DMS53 (cell line): ENCODE measurements at places on chromosomes 4 and X.

DNA sequence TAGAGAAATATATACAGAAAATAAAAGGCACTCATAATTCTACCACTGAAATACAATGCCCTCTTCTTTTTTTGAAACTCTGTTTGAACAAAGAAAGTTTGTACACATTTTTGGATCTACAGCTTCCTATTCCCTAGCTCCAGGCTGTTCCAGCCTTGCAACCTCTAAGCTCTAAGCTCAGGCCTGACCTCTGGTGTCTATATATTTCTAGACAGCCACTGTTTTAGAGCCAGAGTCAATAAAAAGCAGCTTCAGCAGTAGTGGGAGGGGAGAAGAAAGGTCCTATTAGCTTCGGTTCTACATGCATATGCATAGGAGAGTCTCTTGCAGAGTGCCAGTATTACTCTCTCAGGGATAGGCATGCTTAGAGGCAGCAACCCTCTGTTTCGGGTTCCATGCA, 39.7 kb downstream of the CLDN2 start:
- DNase-seq = peak; percentile 36

- no peak for DNase-seq
Observed at GRCh38 chr4:185016101-185016940, 2.0 kb upstream of the HELT start.

DNA sequence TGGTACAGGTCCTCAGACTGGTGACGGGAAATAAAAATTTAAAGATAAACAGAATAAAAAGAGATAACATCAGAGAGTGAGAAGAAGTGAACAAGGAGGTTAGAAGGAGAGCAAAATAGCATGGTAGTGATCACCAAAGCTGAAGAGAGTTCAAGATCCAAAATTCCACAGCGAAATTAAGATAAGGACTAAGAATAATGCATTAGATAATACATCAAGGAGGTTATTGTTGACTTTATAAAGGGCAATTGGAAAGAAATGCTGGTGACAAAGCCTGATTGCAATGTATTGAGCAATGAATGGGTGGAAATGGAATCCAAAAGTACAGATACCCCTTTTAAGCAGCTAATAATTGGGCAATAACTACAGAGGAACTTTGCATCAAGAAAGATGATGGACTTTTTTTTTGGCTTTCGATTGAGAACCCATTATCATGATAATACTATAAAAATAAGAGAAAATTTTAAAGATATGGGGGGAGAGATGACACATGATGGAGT, 101.6 kb upstream of the MAP9 start:
- no peak for DNase-seq

GRCh38 chrX:23890933-23891332, 16.8 kb downstream of the APOO start:
- DNase-seq = peak; percentile 31

DNA sequence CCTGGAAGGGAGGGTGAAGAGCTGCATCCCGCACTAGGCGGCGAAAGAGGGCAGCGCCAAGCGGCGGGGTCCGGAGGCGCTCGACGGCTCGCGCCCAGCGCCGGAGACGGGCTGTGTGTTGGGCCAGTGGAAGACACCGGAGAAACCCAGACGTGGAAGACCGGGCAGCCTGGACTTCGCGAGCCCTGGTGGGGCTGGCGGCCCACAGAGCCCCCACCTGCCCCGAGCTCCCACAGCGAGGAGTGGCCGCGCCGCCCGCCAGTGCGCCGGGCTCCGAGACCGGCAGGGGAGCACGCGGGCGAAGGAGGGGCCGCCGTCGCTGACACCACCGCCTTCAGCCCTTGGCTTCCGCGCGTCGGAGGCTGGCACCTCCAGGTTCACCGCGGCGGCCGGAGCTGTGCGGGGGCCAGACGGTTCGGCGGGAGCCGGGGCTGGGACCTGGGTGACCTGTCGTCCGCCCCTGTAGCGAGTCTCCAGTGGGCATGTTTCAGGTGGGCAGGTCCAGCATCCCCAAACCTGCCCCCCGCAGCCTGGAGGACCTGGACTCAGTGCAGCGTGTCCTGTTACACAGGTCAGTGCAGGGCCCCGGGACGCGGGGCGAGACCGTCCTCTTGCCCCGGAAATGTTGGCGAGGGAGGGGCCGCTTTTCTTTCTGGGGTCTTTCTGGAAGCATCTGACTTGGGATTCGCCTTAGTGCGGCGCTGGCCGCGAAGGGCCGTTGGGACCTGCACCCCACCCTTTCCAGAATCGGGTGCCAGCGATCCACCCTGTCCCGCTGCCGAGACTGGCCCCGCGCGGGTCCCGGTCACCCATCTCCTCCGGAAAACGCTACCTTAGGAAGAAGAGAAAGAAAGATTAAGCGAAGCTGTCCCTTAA, 9.6 kb upstream of the INTU start:
- DNase-seq = peak; percentile 82

GRCh38 chrX:48460606-48461005, 9.5 kb downstream of the SLC38A5 start:
- no peak for DNase-seq

GRCh38 chrX:31070057-31070468, 1.8 kb downstream of the FTHL17 start:
- no peak for DNase-seq

- peak; percentile 84 for DNase-seq
Observed at GRCh38 chr4:53908661-53909078, 155.7 kb downstream of the CHIC2 start.

- no peak for DNase-seq
Observed at GRCh38 chr4:4854649-4855295, 4.7 kb upstream of the MSX1 start.

GRCh38 chr4:19473569-19473968, 778.1 kb upstream of the SLIT2 start:
- no peak for DNase-seq

- no peak for DNase-seq
Observed at GRCh38 chr4:180751009-180751408, 1492.2 kb upstream of the TENM3 start.

- no peak for DNase-seq
Observed at GRCh38 chr4:138279286-138279685, 37.1 kb upstream of the SLC7A11 start.

GRCh38 chrX:85309717-85310116, 65.9 kb downstream of the ZNF711 start:
- peak; percentile 39 for DNase-seq

DNA sequence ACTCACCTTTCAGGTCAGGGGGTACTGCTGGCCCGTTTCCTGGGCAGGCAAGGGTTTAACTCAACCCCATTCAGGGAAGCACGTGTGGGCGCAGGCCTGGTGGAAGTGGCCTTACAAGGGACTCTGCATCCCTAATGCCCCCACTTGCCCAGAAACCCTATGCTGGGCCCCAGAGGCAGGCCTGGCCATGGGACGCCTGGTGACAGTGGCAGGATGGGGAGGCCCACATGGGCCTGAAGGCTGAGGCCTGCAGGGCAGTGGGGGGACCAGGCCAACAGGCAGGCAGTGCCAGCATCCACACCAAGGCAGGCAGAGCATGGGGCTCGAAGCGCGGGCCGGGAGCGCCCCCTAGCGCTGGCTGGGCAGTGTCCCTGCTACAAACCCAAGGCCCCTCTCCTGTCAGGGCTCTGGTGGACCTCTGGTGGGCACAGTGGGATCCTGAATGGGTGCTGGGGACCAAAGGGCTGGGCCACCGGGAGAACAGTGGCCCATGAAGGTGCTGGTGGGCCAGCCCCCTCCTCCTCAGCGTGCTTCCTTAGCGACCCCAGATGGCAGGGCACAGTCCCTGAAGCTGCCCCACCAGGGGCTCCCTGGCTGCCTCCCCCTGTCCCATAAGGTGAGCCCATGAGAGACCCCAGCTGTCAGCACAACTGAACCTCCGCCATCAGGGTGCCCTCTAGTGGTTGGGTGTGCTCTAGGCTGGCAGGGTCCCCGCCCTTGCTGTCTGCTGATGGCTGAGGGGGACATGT, 16.8 kb downstream of the FGFR3 start:
- DNase-seq = peak; percentile 88

DNA sequence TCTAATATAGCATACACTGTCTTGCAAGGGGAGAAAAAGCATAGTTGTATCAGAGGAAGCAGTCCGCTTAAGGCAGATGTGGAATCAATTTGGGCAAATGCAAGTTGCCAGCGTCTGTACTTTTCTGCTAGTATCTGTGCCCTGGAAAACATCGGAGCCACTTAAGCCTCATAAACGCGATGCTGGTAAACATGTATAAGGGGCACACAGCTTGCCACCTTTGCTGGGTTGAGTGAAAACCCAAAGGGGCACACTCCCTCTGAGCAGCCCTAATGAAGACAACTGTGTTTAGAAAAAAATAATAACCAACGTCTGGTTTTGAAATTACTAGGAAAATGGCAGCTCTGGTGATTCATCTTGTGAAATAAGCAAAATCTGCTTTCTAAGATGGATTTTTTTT, 24.3 kb downstream of the SMIM20 start:
- no peak for DNase-seq

- DNase-seq = no peak
Observed at GRCh38 chr4:98673288-98673644, 14.9 kb upstream of the TSPAN5 start.

- DNase-seq = no peak
Observed at GRCh38 chrX:53135581-53135980, 41.6 kb downstream of the KANTR start.

GRCh38 chr4:171812333-171812664, 905 bp upstream of the GALNTL6 start:
- no peak for DNase-seq

DNA sequence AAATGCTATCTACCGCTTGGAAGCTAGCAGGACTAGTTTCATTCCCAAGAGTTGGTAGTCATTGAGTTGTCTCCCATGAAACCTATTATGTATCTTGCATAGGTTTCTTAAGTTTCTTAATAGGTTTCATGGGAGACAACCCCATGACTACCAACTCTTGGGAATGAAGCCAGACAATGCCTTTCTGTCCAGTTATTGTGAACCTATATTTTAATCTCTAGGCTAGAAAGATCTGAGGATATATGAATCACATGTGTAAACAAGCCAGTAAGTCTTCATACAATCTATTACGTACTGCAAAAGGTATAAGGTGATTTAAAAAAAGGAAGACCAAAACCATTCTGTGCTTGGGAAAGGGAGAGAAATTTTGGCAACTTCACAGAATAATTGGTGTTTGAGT, 162.6 kb downstream of the INPP4B start:
- peak; percentile 1 for DNase-seq
